Aorta (tissue), 5 donors: ENCODE measurements at places on chromosomes 4 and X.

DNA sequence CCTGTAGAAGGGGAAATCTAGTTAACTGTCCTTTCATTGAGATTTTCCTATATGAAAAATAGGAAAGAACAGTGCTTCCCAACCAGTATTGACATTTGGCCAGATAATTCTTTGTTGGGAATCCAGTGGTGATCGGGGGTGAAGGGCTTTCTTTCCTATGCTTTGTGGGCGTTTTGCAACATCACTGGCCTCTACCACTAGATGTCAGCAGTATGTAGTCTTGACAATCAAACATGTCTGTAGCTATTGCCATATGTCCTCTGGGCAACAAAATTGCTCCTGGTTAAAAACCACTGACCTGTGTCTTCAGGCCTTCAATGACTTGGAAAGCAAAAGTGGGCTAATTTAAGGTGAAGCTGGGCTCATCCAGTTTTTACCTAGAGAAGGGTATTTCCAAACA lies 658.5 kb downstream of the DACH2 start:
- DNase-seq: no peak

- no peak for DNase-seq
These were observed 12.8 kb downstream of the MTM1 start for GRCh38 chrX:150581093-150581775.

- DNase-seq: no peak
These were observed 82.2 kb downstream of the MAML3 start for GRCh38 chr4:140071806-140072205.

- DNase-seq: no peak
These were observed 83.9 kb downstream of the QDPR start for GRCh38 chr4:17427991-17428390.

DNA sequence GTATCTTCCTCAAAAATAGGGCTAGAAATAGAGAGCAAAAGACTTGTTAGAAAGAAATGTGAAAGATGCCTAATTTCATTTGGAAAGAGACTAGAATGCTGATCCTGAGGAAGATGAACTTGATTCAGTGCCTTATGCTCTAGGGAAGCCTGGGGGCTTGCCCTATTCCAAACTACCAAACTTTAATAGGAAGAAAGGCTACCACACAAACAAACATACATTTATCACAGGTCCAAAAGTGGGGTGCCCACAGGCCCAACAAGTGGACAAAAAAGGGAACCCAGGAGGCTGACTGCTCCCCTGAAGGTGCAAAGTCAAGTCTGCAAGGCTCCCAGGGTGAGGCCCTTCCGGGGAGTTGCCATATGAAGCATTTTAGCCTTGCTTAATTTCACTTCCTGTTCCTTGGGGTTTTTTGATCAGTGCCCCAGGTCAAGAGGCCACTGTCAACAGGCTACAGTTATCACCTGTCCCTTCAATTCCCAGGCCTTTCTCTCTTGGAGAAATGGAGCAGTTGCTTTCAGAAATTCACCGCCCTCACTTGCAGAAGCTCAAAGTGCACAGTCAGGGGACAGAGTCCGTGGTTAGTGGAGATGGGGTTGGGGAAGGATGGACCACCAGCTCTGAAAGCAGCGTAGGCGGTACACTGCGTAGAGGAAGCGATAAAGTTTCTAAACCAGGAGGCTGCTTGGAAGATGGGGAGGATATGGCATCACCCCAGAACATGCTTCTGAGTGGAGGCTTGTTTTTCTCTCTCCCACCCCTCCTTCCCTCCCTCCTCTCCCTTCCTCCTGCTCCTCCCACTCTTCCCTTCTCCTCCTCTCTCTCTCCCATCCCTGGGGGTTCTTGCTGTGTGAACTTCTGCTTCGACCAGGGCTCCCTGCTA lies 36.4 kb downstream of the TMEM154 start:
- DNase-seq: no peak

DNA sequence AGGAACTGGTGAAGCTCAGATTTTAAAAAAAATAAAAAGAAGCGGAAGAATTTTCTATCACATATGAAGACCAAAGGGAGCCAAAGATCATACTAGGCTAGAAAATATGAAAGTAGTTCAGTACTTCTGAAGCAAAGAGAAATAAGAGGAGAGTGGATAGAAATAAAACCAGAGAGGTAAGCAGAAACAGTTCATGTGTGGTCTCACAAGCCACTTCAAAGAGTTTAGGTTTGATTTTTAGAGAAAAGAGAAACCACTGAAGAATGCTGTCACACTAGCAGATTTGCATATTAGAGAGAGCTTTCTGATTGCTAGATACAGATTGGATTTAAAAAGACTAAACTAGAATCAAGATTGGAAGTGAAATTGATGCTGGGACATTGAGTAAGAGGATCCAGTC lies 51.7 kb downstream of the GABRA3 start:
- no peak for DNase-seq

DNA sequence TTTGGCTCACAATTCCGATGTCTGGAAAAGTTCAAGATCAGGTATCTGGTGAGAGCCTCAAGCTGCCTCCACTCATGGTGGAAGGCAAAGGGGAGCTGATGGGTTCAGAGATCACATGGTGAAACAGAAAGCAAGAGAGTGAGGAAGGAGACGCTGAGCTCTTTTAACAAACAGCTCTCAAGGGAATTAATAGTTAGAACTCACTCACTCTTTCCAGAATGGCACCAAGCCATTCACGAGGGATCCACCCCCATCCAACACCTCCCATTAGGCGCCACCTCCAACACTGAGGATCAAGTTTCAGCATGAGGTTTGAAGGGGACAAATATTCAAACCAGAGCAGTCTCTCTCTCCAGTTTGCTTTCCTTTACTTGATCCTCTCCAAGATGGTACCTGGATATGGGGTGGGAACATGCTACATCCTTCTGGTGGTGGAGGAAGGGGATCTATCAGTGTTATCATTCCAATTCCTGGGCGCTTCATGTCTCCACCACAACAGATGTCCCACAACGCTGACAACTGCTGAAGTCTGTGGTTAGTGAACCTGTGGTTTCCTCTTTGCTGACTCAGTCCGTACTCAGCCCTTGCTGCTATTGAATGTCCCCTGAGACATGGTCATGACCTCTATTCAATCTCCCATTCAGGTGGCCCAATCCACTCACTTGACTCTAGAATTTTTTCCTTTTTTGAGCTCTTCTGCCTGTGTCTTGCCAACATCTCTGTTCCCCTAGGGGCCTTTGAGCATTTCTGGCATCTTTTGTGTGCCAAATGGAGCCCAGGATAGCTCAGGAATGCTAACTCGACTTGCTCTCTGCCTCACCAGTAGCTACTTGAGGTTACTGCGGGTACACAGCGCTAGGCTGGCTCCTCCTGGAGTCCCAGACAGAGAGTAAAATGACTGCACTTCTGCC lies 395.2 kb downstream of the MID1IP1 start:
- no peak for DNase-seq

DNA sequence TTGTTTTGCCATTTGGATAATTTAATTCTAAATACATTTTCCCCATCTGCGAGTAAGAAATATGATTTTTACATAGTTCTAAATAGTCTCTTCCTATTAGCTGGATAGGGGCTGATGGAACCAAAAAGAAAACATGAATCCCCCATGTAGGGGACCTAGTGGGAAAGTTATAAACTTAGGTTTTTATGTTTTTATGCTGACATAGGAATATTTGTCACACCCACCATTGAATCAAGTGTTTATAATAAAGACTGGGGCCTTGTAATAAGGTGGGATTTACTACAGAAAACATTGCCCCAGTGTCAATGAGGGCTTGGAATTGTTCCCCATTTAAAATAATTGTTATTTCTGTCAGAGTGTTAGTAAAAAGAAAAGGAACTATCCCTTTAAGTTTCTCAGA lies 2506.6 kb downstream of the PCDH7 start:
- no peak for DNase-seq

- DNase-seq: no peak
These were observed 34.4 kb downstream of the NFKB1 start for GRCh38 chr4:102535398-102536082.
